Peyer's patch (tissue), 4 donors: ENCODE measurements at places on chromosomes 5 and 9. TPM values are rescaled to one million over a fixed set of nuclear protein-coding genes. Genes with fewer than 3 reads are reported as not detected.
A peak's percentile ranks its signal among the peaks of the same experiment; 100 is the strongest.

ARSI gene
- total RNA-seq: not detected

DNA sequence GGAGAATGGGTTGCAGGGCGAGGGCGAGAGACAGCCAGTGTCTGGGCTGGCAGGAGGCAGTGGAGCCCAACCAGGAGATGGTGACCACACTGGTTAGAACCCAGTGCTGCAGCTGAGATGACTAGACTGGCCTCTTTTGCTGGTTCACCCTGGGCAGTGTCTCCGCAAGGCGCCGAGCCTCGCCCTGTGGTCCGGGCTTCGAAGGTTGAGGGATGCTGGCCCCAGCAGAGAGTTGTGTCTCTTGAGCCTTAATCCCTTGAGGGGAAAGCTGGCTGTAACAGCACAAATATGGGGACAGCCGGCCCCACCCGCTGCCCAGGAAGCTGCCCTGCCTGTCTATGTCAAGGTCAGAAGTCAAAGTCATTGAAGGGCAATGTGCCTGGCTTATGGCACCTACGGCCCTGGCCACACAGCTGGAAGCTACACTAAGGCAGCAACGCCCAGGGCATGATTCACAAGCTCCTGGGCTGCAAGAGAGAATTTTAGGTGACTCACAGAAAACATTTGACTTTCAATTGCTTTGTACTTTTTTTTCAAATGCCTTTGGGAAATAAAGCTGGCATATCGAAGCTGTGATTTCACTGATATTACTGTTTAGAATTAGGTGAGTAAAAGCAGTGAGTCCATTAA is 33.3 kb downstream of the NKX2-5 start:
- no peak overlapping the region for H3K27ac ChIP-seq
- H3K4me3 ChIP-seq: no peak overlapping the region
- H3K36me3 ChIP-seq: no peaks in the 10 kb centered on the region
- H3K4me1 ChIP-seq: no peaks in the 10 kb centered on the region

DNA sequence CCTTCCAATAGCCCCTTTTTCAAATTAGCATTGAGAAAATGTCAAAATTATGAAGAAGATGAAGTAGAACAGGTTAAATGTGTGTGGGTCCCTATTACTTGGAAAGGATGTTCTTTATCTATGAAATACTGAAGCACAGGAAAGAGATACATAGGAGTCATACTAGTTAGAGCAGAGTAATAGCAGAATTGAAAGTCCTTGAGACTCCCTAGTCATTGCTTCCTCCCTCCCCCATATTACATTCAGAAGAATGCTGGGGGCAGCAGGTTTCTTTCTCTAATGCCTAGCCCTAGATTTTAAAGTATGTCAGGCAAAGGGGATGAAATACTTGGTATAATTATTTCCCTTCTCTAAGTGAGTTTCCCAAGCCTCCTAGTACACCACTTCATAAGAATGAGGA is 4.4 kb downstream of the ZCCHC9 start:
- H3K36me3 ChIP-seq: no peaks in the 10 kb centered on the region
- H3K27ac ChIP-seq: no peak overlapping the region
- no peaks in the 10 kb centered on the region for H3K27me3 ChIP-seq
- DNase-seq: no peak
- H3K4me1 ChIP-seq: no peaks in the 10 kb centered on the region

DNA sequence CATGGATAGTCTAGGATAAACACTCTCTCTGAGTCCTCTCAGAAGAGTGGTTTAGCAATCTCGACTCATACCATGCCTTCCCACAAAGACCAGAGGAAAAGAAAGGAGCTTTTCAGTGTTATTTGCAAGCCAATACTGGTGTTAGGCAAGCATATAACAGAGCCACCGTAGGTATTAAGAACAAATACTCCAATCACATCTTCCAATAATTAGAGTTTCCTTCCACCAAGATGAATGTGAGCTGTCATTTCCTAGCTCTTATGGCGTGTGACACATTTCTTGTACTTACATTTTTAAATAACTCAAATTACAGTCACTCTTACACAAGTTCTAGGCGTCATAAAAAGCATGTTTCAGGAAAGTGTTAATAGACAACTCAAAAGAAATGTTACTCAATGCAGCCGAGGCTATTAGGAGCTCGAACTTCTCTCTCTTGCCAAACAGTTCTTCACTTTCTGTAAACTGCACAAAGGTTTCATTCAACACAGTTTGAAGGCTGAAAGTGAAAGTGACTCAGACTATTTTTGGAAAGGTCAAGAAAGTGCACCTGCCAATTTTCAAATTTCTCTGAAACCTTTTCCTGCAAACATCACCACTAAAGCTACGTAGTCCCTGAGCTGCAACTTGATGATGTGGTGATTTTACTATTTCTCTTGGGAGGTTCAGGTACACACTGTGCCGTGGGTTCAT is 153.8 kb downstream of the AUH start:
- no peak for DNase-seq
- H3K36me3 ChIP-seq: no peaks in the 10 kb centered on the region
- H3K4me1 ChIP-seq: peaks cover 9% of the 10 kb centered on the region
- H3K27me3 ChIP-seq: no peaks in the 10 kb centered on the region
- peak overlapping the region; percentile 82 for H3K27ac ChIP-seq

- H3K36me3 ChIP-seq: no peaks in the 10 kb centered on the region
- H3K27ac ChIP-seq: no peak overlapping the region
- H3K4me1 ChIP-seq: no peaks in the 10 kb centered on the region
- no peak for DNase-seq
- H3K27me3 ChIP-seq: no peaks in the 10 kb centered on the region
These were observed 34.0 kb downstream of the BOD1 start for GRCh38 chr5:173582216-173583111.

DNA sequence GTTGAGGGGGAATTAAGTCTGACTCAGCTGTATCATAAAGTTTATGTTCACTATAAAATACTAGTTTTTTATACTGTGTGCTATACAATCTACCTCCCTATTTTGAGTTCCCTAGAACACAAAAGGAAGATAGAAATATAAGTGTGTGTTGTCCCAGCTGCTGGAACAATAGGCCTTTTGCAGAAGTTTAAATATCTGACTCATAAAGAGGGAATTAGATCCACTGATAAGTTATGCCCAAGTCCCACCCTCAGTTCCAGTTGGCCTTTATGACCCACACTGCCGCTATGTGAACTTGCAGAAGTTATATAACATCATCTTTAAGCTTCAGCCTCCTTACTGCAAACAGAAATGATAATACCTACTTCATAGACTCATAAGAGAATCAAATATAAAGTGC is 88.5 kb upstream of the DAB2 start:
- H3K36me3 ChIP-seq: no peaks in the 10 kb centered on the region
- no peaks in the 10 kb centered on the region for H3K4me1 ChIP-seq
- no peak for DNase-seq
- no peak overlapping the region for H3K27ac ChIP-seq
- no peak overlapping the region for H3K4me3 ChIP-seq

DNA sequence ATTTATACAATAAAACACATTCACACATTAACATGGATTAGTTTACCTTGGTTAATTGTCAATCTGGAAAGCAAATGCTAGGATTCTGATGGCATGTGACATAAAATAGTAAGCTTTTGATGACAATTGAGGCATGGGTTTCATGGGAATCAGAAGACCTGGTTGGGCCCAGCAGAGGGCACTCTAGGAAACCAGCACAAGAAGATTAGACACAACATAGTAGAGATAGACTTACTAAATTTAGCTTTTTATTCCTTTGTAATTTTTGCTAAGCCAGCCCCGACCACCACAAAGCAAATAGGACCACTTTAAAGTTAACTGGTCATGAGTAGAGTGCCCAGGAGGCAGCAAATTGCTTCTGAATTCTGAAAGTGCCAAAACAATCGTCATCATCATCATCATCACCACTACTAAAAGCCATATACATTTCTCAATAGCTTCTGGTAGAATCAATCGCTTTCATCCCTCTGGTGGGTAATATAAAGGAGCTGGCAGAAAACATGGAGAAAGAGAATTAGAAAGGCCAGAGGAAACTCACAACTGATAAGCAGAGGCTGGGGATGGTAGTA is 163.2 kb downstream of the ARRDC3 start:
- no peaks in the 10 kb centered on the region for H3K4me1 ChIP-seq
- no peaks in the 10 kb centered on the region for H3K36me3 ChIP-seq
- no peaks in the 10 kb centered on the region for H3K27me3 ChIP-seq
- H3K27ac ChIP-seq: no peak overlapping the region
- no peak for DNase-seq
